Activated T-cell treated with anti-CD3 and anti-CD28 coated beads for 1 hour (primary cell): ENCODE measurements at places on chromosomes 7 and 10.

DNA sequence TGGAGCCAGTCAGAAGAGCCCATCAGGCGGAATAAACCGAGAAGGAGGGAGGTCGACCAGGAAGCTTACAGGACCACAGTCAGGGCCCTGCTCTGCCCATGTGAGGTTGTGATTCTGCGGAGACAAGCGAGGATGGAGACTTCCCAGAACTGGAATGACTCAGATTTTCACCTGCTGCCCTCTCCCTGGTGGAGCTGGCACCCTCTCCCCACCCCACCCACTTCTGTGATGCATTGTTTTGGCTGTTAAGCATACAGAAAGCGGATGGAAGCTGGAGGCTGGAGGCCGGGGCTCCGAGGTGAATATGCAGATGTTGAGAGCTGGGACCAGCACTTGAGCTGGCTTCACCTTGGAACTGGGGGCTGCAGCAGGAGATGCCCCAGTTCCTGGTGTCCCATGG, 57.4 kb downstream of the NPTX2 start:
- no peak for DNase-seq

DNA sequence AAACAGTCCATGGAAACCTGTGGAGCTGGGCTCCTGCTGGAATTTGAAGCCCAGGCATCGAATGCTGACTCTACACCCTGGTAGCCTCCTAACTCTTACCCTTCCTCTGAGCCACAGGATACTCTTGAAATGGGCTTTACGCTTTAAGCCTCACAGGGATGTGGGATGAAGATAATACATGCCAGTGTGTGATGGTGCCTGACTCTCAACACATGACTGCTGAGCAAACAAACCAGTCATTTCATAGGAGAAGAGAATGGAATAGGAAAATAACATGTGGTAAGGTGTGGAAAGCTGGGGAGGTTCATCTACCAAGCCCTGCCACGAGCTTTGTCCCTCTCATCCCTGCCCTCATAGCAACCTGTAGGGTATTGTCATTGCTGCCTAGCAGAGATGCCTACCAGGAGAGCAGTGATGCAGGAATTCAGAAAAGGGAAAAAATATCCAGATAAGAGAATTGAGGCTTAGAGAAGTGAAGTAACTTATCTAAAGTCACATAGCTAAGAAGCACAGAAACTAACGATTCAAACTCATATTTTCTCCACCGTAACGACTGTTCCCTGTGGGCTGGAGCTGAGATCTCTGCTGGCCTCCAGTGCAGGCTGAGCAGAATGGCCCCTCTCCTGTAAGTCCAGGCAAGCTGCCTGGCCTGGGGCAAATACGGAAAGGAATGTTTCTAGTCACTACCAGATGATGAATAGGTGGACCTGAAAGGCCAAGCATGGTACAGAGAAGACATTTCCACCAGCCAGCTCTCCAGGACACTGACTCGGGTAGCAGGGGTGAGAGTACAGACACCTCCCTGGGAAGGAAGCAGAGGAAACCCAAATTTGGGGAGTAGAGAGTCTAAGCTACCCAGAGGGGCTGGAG, 90.2 kb upstream of the DUSP5 start:
- no peak for DNase-seq

GRCh38 chr7:153061910-153062528, 302.5 kb downstream of the ACTR3B start:
- no peak for DNase-seq

DNA sequence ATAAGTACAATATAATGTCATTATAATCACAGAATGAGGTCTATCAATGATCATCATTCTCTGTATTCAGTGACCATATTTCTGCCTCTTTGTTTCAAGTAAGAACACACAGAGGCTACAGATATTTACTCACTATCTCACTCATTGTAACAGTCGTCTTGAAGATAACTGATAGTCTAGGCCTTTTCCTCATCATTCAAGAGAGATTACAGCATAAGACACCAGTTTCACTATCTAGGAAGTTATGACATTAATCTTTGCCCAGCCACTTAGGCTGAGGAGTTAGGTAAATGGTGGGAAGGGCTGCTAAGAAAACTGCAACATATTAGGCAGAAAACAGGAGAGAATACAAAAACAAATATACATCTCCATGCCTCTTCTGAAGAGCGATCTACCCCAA, 125.3 kb downstream of the CHCHD3 start:
- no peak for DNase-seq

DNA sequence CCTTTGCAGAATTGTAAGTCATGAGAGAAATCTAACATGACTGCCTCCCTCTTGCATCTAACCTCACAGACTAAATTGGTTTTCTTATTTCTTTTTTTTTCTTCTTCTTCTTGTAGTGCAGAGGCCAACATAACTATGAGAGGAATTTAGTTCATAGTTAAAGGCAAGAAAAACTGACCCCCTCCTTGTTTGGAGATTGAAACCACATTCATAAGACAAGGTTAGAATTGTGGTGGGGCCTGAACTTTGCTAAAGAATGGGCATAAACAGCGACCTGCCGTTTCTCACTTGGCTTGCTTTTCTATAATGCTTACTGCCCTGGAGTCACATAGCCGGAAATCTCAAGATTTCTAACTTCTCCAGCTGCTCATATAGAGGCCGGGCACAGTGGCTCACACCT, 2.4 kb upstream of the POLM start:
- DNase-seq, result no peak

DNA sequence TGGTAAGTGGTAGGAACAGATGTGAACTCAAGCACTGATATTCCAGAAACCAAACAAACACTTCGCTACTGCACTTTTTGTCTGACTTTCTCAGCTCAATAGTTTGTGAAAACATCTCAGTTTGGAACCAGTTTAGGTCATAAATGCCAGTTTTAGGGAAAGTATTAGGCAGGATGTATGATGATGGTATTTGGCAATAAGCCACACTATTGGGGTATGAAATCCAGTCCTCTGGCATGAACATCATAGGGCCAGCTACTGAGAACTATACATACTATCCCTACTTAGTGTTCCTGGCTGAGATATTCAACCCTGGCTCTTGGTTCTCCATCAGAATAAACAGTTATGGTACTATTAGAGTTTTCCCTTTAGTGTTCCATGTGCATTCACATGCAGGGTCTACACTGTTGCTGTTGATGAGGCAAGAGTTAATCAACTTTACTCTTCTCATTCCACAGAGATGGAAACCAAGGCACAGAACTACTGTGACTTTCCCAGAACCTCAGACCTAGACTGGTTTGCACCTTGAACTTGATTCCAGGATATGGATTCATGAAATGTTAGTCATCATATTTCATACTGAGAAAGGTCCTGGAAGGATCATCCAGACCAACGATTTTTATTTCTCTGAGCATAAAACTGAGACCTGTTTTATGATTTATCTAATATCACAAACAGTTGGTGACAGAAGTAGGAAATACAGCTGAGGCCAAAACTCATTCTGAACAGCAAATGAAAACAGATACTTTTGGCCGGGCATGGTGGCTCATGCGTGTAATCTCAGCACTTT, 20.0 kb upstream of the IFIT2 start:
- DNase-seq, result no peak

DNA sequence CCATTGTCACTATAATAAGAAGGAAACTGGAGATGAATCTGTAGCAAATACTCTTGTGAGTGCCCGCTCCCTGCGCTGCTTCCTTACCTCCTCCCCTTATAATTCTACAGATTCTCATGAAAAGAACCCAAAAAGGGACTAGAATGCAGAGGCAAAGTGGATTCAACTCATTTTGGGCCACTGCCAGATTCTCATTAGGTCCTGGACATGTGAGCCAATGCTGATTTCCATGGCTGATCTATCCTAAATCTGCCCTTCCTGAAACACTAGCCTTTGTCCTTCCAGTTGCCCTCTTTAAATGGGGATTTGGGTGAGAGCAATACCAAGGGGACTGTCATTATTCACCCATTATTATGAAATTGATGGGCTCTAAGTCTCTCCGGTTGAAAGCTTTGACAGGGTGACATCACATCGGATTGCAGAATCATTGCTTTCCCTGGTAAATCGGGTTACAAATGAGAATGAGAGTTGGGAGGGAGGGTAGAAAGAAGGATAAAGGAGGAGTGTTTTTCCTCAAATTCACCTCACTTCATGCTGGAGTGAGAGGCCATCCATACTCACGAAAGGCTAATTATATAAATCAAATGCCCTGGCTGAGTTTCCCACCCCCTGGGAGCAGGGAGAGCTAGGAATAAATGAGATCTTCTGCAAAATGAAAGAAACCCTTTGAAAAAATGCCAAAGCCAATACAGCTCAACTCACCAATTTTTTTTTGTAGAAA, 37.5 kb downstream of the PTN start:
- no peak for DNase-seq

- no peak for DNase-seq
Observed at GRCh38 chr10:53177468-53177867, 404.9 kb upstream of the MBL2 start.

GRCh38 chr10:121063744-121064143, 212.6 kb downstream of the WDR11 start:
- no peak for DNase-seq

DNA sequence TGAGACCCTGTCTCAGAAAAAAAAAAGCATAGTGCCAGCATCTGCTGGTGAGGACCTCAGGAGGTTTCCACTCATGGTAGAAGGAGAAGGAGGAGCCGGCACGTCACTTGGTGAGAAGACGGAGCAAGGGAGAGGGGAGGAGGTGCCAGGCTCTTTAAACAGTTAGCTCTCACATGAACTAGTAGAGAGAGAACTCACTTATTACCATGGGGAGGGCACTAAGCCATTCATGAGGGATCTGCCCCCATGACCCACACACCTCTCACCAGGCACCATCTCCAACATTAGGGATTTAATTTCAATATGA, 62.9 kb upstream of the VKORC1L1 start:
- no peak for DNase-seq

DNA sequence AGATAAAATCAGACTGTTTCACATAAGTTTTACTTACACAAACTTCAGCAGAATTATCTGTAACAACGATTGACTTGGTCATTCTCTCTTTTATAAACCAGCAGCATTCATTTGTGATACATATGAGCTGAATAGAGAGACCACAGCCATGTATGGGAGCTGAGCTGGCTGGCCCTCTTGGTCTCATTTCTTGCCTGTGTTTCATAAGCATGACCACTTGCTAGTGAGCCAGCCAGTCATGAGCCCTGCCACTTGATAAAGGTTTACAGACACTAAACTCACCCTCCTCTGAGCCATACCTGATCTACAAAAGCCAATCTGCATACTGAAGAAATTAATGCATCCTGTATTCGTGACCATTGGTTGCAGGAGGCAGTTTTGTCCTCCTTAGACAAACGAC, 82.1 kb downstream of the PKD1L1 start:
- DNase-seq, result no peak

GRCh38 chr7:153443032-153443701, 609.0 kb upstream of the DPP6 start:
- DNase-seq, result no peak

GRCh38 chr7:135728136-135728669, at the start of gene SLC13A4:
Gene SLC13A4, minus strand, starts transcription at chr7:135728186. Its CDS starts 690 bp downstream, at chr7:135727496.
- no peak for DNase-seq

DNA sequence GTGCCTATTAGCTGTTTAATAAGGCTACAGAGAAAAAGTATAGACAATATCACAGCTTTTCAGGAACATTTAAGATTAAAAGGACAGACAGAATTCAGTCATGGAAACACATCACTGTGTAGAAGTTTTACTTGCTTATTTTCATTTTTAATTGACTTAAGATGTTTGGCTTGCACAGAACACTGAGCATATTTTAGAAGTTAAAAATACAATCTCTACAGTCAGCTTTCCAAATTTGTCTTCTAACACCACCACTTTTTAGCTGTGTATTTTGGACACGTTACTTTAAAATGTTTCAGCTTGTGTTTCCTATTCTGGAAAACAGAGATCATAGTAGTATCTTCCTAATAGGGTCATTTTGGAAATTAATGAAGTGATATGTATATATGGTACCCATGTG, 11.8 kb downstream of the CFAP69 start:
- no peak for DNase-seq

DNA sequence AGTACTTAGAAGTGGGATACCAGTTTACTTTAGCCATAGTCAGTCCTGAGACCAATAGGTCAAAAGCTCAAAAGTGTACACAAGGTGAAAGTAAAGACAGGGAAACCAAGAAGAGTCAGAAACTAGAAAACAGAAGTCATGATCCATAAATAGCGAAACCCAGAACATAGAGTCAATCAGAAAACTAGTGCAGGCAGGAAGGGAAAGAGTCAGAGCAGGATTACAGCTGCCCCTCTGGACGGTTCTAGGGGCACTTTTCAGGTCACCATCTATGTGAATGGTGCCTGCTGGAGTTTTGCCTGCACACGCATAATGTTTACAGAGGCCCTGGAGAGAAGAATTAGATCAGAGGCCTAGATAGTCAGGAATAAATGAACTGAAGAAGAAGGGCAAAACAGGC, 22.4 kb upstream of the DMTF1 start:
- DNase-seq, result no peak

GRCh38 chr10:108556186-108556585, 1367.1 kb downstream of the XPNPEP1 start:
- no peak for DNase-seq

GRCh38 chr7:107955394-107955793, 47.6 kb downstream of the LAMB1 start:
- DNase-seq, result no peak

GRCh38 chr10:114031073-114031972, 12.3 kb upstream of the ADRB1 start:
- no peak for DNase-seq

DNA sequence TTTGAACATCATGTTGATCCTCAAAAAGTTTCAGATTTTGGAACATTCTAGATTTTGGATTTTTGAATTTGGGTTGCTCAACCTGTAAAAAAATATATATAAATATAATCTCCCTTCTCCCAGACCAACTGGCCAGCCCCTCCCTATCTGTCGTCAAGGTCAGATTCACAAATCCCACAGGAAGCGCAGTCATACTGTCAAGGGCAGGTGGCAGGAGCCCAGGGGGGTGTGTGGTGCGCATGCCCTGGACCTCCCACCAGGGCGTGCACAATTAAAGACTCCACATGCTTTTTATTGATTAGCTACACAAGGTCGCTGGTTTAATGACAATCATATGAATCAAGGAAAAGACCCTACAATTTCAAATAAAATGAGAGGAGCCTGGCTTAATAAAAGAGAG, 77.0 kb upstream of the EEPD1 start:
- no peak for DNase-seq

DNA sequence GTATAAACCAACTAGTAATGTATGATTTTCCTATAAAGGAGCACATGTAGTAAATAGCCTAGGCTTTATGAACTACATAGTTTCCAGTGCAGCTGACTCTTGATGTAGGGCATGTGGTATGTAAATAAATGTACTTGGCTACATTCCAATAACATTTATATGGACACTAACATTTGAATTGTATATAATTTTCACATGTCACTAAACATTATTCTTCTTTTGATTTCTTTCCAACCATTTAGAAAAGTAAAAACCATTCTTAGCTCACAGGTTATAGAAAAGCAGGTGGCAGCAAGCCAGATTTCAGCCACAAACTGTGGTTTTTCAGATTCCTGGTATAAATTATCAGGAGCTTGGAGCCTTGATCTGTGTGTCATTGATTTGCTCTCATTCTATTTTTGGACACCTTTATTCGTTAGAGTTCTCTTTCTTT, 1182.0 kb downstream of the CNTNAP2 start:
- no peak for DNase-seq

GRCh38 chr7:28277364-28277763, 96.8 kb upstream of the JAZF1 start:
- DNase-seq, result no peak

- no peak for DNase-seq
Observed at GRCh38 chr10:122343135-122343800, 31.2 kb upstream of the PLEKHA1 start.

- no peak for DNase-seq
Observed at GRCh38 chr7:39051279-39051678, 73.6 kb downstream of the POU6F2 start.

GRCh38 chr10:129851941-129852640, 112.0 kb downstream of the EBF3 start:
- no peak for DNase-seq
